Activated CD4-positive, alpha-beta T cell treated with anti-CD3 and anti-CD28 coated beads for 1 hour (primary cell): ENCODE measurements at places on chromosomes 3 and 15.

- DNase-seq, result no peak
These were observed 272.7 kb downstream of the OCA2 start for GRCh38 chr15:27826411-27826810.

DNA sequence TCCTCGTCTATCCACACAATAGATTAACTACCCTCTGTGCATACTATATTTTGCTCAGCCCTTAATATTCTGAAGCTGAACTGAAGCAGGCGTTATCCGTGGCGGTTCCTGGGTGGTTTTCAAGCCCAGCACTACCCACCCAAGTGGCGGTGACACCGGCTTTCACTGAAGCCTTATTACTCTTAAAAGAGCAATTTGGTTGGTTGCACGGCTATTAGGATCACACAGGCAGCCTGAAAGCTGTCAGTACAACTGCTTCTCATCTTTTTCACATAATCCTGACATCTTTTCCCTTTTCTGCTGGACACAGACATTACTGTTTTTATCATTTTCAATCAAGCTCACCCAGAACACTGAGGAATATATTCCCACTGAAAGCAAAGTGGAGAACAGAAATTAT lies 525.3 kb upstream of the ZNF717 start:
- DNase-seq, result no peak

- DNase-seq, result no peak
These were observed 106.4 kb upstream of the RPL32 start for GRCh38 chr3:12947504-12948369.

DNA sequence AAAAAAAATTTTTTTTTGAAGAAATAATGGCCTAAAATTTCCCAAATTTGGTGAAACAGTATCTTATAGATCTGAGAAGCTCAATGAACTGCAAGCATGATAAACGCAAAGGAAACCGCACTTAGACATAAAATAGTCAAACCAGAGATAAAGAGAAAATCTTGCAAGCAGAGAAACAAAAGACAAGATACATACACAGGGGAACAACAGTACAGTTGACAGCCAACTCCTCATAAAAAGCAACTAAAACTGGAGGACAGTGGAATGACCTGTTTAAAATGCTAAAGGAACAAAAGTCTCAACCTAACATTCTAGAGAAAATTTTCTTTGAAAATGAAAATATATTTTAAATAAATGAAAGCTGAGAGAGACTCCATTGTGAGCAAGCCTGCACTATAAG lies 107.5 kb downstream of the RASA2 start:
- DNase-seq, result no peak

- DNase-seq, result no peak
These were observed 29.6 kb upstream of the SECISBP2L start for GRCh38 chr15:49075881-49076280.
